Fibroblast of skin of right quadriceps (primary cell): ENCODE measurements at places on chromosomes 7 and 10.

GRCh38 chr10:122113161-122113944 is 124.4 kb downstream of the TACC2 start:
- DNase-seq, result peak; percentile 68

DNA sequence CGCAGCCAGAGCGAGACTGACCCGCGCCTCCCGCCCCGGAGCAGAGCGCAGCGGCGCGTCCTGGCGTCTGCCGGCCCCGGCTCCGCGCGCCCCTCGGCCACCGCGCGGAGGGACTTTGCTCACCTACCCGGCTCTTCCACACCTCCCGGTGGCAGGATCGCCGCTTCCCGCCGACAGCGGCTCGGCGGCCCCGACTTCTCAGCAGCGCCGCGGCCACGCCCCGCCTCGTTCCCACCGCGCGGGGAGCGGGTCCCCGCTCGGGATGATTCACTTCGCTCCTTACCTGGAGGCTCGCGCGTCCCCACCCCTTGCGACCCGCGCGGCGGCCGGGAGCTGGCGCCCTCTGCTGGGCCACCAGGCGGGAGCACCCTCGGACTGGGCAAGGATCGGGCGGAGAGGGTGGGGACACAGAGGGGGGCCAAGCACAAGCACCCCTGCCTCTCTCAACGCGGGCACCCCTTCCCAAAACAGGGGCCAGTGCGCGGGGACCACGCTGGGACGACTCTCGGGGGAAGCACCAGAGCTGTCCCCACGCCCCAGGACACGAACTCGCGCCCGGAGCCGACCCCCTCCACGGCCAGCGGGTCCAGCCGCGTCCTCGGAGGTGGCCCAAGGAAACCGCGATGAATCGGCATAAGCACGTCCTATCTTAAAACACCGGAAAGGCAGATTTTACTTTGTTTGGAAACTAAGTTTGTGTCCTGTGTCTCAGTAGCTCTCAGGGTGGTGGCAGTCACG is 101.0 kb upstream of the SVIL start:
- peak; percentile 52 for DNase-seq

GRCh38 chr7:137354396-137354795 is 10.9 kb upstream of the PTN start:
- peak; percentile 35 for DNase-seq

DNA sequence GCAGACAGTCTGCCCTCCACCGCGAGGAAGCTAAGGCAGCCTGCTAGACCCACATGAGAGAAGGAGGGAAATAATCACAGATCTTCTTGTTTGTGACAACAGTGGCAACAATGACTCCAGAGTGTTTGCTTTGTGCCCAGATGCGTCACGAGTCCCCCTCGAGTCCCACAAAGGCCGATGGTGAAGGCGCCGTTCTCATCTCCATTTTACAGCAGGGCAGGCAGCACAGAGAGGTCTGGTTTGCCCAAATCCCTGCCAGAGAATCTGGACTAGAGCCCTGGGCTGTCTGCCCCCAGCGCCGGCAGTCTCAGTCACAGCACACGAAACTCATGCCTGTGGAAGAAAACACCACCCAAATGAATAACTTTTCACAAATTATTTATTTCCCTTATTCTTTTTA is 38.1 kb downstream of the KIAA1549 start:
- no peak for DNase-seq

DNA sequence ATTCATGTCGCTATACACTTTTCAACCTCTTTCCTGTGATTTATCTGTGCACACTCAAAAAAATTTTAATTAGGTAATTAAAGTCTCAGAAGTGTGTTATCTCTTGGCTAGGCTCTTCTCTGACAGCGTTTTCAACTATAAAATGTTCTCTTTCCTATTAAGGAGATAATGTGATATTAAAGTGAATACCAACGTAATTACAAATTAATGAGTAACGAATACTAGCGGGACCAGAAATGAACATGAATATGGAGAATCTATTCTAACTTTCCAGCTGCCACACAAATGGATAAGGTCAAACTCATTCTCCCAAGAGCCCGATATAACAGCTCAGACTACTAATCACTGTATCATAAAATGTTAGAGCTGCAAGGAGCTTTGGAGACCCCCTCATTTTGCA is 12.0 kb downstream of the COL1A2 start:
- DNase-seq, result no peak

DNA sequence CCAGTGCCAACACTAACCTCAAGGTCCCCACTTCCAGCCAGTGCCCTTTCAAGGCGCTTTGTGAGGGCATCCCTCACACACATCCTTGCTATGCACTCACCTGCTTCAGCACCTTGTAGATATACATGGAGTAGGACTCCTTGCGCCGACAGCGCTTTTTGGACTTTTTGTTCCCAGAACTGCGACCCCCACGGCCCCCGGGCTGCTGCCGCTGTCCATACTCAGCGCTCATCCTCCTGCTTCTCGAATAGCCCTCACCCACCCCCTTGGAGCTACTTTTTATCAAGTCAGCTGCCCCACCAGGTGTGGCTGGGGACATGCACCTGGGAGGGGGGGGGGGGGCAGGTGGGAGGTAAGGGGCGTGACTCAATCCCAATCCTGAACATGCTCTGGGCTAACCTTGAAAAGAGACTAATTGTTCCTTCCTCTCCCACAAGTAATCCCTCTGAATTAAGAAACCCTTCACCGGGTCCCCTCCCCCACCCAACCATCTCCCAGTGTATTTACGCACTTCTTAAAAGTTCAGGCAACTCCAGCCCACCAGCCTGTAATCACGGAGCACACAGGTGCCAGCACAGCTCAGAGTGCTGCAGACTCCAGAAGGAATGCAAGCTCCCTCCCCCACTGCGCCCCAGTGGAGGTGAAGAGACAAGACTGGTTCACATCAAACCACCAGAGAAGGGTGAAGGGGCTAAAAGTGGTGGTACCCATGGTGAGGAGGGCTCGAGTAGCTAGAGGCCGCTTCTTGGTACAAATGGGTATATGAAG is at the start of gene H2BK1:
TSS of gene H2BK1 (minus strand) at position 402 of the 768 bp plus-strand sequence. CDS start at position 232, 170 bp downstream.
- DNase-seq, result no peak

DNA sequence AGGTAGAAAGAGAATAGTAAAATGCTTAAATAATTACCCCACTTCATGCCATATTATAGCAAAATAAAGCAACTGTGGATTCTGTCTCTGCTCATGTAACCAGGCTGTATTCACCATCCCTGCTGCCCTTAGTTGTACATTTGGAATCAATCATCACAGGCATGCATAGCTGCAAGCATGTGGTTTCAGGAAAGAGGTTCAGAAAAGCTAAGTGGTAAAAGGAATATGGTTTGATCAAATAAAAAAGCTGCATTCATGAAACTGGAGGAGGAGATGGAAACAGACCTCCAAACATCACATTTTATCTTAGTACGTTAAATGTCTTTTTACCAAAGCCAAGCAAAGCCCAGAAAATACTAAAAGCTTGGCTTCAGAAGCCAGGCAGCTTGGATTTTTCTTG is 81.3 kb downstream of the ADAM22 start:
- peak; percentile 22 for DNase-seq
